ENCODE measurements at places on chromosomes 13 and 19. TPM values are rescaled to one million over a fixed set of nuclear protein-coding genes. Genes with fewer than 3 reads are reported as not detected.

- no peak for ATAC-seq
These were observed 9.0 kb upstream of the IPO5 start for GRCh38 chr13:97944396-97945029.

DNA sequence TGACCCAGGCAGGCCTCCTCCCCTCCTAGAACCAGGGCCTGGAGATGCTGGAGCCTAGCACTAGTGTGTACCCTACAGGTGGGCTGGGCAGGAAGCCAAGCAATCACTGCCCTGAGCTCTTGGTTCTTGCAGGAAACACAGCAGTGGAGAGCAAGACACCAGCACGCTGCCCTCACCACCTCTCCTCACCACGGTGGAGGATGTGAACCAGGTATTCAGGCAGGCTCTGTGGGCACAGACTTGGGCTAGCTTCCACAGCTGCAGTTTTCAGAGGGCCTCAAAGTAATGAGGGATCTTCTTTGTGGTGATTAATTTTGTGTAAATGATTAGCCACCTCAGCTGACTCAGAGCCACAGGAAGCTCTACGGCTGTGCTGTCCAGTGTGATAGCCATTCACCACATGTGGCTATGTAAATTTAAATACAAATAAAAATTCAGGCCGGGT, 13.6 kb upstream of the GPI start:
- ATAC-seq: no peak

GRCh38 chr19:4313847-4314490, 9.6 kb downstream of the FSD1 start:
- ATAC-seq: no peak

Gene USE1
- 21.7 TPM for total RNA-seq

GRCh38 chr19:5891938-5892771, 11.4 kb downstream of the NDUFA11 start:
- peak; percentile 45 for ATAC-seq

- ATAC-seq: peak; percentile 58
These were observed 63.4 kb downstream of the KCTD12 start for GRCh38 chr13:76822698-76823267.

GRCh38 chr13:41648314-41648935, 191.1 kb downstream of the RGCC start:
- ATAC-seq: no peak

GRCh38 chr19:32339988-32340874, 5.2 kb upstream of the ZNF507 start:
- peak; percentile 54 for ATAC-seq

Data from esophagus mucosa (tissue), 1 donor.